ENCODE measurements at places on chromosomes 12 and 14.
A peak's percentile ranks its signal among the peaks of the same experiment; 100 is the strongest.

DNA sequence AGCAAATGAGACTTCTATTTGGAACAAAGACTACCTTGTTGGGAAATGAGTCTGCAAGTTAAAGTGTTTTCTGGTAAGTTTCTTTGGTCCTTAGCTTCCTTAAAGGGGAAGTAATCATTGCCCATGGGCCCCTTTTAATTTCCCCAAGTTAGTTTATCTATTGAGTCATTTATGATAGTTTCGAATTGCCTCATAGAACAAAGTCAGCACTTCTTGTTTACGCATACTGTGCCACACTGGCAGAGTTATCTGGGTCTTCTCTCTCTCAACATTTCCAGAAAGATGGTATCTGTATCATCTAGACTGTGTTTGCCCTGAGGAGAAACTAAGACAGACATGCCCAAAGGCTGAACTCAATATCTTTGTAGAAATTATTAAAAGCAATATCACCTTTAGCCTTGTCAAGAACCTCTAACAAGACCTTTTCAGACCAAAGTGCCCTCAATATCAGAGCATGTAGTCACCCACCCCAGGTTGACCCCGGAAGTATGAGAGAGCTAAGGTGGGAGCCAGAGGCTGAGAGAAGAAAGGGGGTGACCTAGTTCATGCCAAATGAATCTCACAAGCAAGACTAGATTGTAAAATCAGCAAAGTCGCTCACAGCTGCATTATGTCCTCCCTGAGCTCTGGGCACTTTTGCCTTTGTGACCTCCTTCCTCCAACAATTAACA, 40.0 kb downstream of the GPR65 start:
- no peak for DNase-seq

DNA sequence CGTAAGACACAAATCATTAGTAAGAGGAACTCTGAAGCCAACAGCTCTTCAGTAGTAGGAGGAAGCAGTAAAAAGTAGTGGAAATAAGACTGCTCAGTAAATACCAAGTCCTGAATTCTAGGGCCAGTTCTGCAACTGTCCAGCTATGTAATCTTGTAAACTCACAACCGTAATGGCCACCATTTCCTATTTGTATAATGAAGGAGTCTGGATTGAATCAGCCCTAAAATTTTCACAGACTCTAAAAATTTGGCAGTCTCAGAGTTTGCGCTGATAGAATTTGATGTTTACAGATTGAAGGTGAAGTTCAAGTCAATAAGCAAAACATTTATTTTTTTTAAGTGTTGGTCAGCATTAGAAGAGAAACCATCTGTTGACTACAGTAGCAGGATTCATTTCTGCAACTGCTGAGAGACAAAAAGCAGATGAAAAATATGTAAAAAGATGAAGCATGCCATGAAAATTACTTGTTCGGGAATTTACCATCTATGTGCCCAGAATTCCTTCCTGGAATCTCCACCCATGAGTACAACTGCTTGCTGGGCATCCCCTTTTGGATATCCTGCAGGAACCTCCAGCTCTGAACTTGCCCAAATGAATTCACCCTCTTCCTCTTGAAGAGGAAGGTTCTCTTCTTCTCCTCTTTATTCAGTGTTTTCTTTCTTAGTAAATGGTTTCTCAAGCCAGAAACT, 47.5 kb downstream of the GALNT4 start:
- DNase-seq: no peak

DNA sequence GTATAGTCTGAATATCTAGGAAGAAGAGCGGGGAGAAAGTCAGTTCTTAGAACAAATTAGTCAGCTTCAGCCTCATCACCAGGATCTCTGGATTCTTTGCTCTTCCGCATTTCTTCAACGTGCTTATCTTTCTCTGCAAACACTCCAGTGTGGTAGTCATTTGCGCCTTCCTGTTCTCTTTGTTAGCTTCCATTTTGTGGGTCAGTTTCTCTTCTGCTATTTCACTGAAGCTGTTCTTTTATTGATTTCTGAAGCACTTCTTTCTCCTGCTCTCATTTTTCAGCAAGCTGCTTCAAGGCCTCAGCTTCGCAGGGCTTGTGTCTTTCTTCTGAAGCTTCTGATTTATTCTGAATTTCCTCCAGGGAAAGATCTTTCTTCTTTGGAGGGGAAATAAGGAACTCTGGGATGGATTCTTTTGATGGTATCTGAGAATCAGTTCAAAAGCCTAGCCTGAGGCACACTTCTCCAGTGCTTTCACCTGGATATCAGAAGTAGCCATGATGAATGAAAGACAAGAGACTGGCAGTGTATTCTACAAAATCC, 13.5 kb downstream of the AMN1 start:
- DNase-seq: no peak

DNA sequence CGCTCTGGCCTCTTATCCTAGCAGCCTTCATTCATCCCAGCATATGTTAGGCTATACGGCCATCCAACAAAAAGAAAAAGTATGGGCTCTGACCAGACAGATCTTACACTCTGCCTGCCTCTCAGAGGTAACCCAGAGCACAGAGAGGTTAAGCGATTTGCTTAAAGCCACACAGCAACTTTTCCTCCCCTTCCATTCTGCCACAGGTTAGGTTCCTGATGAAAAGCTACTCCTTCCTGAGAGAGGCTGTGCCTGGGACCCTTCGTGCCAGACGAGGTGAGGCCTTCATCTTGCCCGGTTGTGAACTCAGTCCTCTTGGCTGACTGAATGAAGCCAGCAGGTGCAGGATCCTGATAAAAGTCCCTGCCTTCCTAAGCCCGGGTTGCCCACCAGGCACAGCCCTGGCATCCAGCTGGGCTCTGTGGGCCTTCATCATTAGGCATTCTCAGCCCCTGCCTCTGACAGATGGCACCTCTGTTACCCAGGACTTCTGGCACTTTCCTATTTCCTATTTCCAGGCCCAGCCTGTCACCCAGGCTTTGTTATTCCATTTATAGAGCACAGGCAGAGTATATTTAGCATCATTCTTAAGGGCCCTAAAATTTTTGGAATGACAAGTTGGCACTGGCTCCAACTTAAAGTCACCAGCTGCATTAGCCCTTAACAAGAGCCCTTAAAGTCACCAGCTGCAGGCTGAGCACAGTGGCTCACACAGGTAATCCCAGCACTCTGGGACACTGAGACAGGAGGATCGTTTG, 12.8 kb downstream of the SOAT2 start:
- no peak for DNase-seq

- no peak for DNase-seq
Observed at GRCh38 chr12:50313256-50313931, 30.1 kb upstream of the LIMA1 start.

GRCh38 chr14:72213424-72213823, 281.2 kb downstream of the RGS6 start:
- no peak for DNase-seq

GRCh38 chr12:94318181-94318580, 141.5 kb downstream of the CEP83 start:
- no peak for DNase-seq

DNA sequence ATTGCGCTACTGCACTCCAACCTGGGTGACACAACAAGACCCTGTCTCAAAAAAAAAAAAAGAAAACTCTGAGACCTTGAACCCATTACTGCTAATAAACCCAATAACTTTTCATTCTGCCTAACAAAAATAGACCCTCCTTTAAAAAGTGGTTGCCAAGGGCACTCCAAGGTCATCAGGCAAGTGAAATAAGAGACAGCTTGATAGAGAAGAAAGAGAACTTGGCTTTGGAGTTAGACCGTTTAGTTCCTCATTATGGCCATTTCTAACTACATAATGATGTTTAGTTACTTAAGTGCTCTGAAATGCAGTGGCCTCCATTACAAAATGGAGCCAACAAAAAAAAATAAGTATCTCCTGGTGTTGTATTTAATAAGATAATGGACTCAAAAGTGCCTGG, 55.9 kb downstream of the PHLDA1 start:
- DNase-seq: no peak

GRCh38 chr12:47277972-47278448, 198.3 kb upstream of the AMIGO2 start:
- DNase-seq: peak; percentile 74

- no peak for DNase-seq
Observed at GRCh38 chr12:1367331-1368291, 226.8 kb downstream of the FBXL14 start.

DNA sequence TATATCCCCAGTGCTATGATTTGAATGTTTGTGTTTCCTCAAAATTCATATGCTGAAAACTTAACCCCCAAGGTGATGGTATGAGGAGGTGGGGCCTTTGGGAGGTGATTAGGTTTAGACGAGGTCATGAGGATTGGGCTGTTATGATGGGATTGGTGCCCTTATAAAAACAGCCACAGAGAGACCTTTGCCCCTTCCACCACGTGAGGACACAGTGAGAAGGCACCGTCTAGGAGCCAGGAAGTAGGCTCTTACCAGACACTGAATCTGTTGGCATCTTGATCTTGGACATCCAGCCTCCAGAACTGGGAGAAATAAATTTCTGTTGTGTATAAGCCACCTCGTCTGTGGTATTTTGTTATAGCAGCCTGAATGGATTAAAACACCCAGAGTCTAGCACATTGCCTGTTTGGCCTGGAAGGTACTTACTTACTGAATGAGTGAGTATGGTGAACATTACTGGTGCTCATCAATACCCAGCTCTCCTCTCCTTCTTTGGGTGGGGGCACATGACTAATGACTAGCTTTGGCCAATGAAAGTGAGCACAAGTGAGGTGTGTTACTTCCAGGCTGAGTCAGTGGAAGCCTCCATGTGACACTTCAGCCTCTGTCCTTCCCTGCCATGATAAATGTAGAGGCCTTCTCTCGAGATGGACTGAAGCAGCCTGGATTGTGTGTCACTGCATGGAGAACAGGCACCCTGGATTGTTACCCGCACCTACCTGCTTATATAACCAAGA, 72.4 kb upstream of the CHST11 start:
- DNase-seq: no peak

DNA sequence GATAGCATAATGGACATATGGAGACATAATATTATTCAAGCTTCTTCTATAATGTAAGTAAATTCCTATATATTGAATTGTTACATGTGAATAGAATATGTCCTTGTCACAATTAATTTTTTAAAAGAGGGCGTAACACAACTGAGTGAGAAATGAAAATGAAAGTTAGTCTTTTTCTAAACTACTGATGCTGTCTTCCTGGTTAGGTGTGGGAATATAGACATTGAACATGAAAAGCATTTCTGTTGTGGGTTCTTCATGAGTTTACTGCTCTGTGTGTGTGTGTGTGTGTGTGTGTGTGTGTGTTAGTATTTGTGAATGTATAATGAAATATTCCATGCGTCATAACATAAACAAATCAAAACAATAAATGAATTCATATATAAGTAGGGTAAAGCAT, 40.5 kb upstream of the RTL1 start:
- DNase-seq: no peak

DNA sequence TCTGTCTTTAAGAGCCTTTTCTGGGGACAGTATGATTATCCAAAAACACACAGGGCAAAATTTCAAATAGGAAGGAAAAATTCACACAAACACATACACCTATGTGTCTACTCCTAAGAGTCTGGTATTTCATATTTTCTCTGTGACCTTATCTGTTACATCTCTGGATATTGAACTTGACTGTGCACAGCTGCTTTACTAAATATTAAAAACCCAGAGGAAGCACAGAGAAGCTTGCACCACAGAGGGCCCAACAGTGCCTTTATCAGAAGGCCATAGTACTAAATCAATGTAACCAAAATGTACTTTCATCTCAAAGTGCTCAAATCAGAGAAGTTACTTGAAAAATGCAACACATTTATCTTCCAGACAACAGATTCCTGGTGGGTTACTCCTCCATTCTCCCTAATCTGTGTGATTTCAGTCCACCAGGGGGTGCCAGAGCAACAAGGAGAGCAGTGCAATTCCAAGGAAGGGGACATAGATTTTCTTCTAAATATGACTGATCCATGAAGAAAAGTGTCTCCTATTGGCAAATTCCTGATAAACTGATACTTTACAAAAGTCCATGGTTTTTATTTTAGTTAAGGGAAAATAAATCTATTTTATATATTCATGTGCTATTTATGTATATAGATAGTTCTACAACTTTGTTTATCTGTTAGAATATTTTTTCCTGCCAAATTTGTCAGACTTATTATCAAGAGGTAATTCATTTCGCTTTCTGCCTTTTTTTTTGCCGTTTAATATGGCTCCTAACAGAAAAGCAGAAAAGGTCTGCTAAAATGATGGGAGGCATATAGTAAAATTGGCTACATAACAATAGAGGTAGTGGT, 617.6 kb downstream of the LRFN5 start:
- no peak for DNase-seq

GRCh38 chr12:39329018-39329417, 113.9 kb downstream of the KIF21A start:
- DNase-seq: no peak

DNA sequence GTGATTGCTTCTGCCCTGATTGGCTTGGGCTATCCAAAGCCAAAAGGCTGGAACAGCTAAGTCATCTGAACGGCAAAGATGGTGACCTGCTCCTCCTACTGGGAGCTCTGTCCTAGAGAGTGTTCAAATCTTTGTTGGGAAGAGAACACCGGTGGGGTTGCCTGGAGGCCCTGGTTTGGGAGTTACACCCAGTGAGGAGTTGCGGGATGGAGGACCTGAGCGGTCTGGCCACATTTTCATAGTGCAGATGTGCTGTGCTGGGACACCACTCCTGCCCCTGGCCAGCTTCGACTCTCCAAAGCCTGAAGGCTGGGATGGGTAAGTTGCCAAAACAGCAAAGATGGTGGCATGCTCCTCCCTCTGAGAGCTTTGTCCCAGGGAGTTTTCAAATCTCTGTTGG, 795.4 kb downstream of the TRHDE start:
- DNase-seq: no peak

GRCh38 chr12:99983456-99984258, 1.1 kb downstream of the ANKS1B start:
- no peak for DNase-seq

DNA sequence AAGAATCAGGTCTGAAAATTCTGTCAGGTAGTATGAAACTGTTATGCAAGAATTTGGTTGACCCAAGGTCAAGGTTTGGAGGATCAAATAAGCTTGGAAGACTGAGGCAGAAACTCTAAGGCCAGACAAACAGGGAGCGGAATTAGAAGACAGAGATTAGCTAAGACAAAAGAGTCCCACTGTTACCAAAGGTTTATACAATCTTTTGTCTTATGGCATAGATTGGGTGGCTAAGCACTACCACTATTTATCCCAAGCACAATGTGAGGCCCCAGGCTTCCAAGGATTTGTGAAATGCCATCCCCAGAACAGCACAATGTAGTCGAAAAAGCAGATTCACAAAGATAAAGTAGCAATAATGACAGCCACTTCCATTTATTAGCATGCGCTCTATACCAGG, 311.2 kb downstream of the SEC23A start:
- no peak for DNase-seq

- DNase-seq: no peak
Observed at GRCh38 chr12:64387197-64387816, 3.3 kb downstream of the C12orf56 start.

DNA sequence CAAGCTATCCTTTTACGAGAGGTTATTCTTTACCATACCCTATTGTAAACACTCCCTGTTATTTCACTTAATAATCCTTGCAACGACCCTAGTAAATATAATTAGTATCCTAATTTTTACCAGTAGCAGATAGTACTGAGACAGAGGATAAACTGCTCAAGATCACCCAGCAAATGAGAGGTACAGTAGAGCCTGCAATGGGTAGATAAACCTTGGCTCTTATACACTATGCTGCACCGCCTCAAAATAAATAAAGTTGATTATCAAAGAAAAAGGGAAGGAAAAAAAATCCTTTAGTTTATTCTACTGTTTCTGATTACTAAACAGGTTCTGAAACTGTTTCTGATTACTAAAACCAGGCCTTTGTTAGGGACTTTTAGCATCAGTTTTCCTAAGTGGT, 22.5 kb downstream of the YBX3 start:
- DNase-seq: no peak

- no peak for DNase-seq
Observed at GRCh38 chr12:11264501-11264900, 5.0 kb downstream of the PRB3 start.

Measured in SW 1271 (cell line).